ENCODE measurements at places on chromosomes 1 and 21. TPM values are rescaled to one million over a fixed set of nuclear protein-coding genes. Genes with fewer than 3 reads are reported as not detected.

The ANGPTL3 gene
- total RNA-seq, result not detected

The HES2 gene
- total RNA-seq, result 0.47 TPM

The TNFAIP8L2 gene
- total RNA-seq, result not detected

The TTLL7 gene
- total RNA-seq, result 5.7 TPM

The SPRR1B gene
- total RNA-seq, result not detected

The DPYD gene
- 37.9 TPM for total RNA-seq

The KRTAP7-1 gene
- not detected for total RNA-seq

The LENEP gene
- total RNA-seq, result not detected

GRCh38 chr1:162175379-162176081, 106.0 kb downstream of the NOS1AP start:
- no peak for DNase-seq

GRCh38 chr1:83131692-83131955, 867.3 kb downstream of the TTLL7 start:
- no peak for DNase-seq

DNA sequence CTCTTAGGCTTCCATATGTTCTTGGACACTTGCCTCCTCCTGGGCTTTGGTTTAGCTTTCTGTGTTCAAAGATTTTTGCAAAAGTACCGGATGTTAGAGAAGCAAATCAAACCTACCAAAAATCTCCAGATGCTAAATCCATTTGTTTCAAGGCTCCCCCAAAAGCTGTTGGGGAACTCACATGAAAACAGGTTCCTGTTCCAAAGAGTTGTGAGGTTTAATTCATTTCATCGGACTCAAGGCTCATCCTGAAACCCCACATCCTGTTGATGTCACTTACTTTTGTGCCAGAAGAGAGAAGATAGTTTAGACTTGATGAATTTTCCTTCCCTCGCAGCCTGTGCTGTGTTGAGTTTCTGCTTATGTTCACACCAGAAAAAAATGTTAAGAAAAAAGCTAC, 41.7 kb upstream of the RXRG start:
- DNase-seq, result no peak

- DNase-seq, result no peak
These were observed 6.3 kb downstream of the COL16A1 start for GRCh38 chr1:31697369-31697984.

GRCh38 chr1:176670853-176671252, 207.9 kb downstream of the PAPPA2 start:
- DNase-seq, result no peak

DNA sequence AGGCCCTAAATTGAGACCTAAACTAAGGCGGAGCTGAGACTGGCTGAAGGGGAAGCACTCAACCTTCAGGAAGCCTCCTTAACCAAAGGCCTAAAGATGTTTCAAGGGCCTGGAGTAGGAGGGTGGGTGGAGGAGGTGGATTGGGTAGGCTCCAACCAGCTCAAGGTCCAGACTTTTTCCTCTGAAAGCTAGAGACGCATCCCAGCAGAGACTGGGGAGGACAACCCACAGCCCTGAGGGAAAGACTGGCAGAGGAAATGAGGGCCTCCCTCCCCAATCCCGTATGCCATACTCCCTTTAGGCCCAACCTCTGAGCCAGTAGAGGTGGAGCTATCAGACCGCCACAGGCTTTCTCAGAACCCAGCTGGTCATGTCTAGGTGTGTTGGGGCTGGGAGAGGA, 1.1 kb downstream of the ECM1 start:
- DNase-seq, result no peak

DNA sequence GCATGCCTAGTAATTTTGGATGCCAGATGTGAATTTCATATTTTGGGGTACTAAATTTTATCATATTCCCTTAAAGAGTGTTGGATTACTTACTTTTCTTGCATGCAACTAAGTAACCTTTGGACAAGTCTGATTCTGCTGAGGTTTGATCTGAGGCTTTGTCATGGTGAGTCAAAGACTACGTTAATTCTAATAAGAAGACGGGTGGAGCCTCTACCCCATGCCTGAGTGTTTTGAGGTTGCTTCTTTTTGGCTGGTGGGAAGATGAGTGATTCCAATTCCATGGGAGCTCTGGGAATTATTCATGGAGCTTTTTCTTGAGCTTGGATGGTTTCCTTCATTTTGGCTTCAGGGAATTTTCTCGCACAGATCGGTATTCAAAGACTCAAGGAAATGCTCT, 11.6 kb upstream of the PCP4 start:
- no peak for DNase-seq

DNA sequence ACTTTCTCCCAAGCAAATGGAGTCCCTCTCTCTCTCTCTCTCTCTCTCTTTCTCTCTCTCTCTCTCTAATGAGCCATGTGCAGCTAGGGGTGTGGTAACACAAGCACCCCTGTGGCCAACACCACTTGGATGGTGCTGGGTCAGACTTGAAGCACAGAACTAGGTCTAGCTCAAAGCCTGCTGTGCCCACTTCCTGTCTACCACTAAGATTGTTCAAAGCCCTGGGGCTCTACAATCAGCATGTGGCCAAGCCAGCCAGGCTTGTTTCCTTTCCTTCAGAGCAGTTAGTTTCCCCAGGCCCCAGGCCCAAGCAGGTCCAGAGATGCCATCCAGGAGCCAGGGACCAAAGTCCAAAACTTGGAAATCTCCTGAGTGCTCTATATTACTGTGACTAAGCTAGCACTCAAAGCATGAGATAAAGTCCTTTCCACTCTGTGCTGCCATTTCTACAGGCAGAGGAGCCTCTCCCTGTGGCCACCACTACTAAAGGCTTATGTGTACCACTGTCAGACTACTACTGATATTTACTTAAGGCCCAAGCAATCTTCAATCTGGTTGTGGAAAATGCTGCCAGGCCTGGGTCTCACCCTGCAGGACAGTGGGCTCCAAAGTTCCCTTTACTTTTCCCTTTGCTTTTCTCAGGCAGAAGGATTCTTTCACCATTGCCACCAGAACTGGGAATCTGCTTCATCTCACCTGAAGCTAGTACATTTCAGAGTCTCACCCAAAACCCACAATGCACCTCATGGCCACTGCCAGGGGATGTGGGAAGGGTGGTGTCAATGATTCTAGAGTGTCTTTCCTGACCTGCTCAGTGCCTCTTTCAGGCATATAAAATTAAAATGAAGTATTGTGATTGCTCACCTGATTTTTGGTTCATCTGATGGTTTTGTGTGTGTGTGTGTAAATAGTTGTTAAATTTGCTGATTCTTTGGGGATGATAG, 999.5 kb downstream of the NCAM2 start:
- DNase-seq, result peak; percentile 19

- peak; percentile 57 for DNase-seq
These were observed 45.5 kb upstream of the CCDC190 start for GRCh38 chr1:162906485-162906884.

- no peak for DNase-seq
These were observed 107.8 kb upstream of the DMRTA2 start for GRCh38 chr1:50531027-50531426.

DNA sequence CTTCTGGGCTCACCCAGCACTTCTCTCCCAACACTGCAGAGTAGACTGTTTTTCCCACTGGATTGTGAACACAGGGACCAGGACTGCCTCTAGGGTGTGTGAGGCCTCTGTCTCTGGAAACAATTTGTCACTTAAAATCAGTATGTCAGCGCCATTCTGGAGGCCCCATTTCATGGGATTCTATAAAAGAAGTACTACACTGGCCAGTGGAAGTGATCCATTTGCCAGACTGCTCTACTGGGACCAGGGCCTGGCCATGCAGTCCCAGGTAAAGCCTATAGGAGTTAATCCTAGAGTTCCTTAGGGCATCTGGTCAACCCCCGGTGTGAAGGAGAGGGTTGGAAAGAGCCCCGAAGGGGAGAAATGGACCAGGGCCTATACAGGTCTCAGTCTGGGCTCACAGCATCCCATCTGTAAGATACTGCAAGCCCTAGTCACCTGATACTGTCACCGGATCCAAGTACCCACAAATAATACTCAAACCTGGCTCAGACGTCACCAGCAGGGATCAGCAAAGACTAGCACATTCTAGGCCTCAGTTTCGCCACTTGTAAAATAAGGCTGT, 245.0 kb downstream of the FOXD2 start:
- DNase-seq, result no peak

GRCh38 chr1:29761159-29761928, 525.0 kb downstream of the PTPRU start:
- no peak for DNase-seq

GRCh38 chr1:197319631-197320030, 51.6 kb downstream of the CRB1 start:
- peak; percentile 59 for DNase-seq

DNA sequence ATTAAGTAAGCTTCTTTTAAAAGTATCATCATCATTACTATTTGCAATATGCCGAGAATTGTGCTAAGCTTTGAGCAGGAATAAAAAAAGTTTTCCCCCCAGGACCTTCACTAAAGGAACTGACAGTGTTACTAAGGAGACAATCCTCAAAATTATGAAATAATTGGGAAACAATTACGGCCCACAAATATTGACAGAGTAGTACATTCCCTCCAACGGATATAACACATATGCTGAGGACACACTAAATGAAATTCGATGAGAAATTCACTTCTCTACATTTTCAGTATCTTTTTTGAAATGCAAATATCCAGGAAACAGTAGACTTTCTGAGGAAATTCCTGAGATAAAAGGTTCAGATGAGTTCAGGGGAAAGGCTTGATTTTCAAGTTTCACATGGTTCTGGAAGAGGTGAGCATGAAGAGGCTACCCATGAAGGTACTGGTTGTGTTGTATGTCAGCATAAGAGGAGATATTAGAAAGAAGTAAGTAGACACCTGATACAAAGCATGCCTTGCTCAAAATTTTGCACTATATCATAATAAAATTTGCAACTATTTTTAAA, 171.2 kb upstream of the NR5A2 start:
- DNase-seq, result peak; percentile 27

DNA sequence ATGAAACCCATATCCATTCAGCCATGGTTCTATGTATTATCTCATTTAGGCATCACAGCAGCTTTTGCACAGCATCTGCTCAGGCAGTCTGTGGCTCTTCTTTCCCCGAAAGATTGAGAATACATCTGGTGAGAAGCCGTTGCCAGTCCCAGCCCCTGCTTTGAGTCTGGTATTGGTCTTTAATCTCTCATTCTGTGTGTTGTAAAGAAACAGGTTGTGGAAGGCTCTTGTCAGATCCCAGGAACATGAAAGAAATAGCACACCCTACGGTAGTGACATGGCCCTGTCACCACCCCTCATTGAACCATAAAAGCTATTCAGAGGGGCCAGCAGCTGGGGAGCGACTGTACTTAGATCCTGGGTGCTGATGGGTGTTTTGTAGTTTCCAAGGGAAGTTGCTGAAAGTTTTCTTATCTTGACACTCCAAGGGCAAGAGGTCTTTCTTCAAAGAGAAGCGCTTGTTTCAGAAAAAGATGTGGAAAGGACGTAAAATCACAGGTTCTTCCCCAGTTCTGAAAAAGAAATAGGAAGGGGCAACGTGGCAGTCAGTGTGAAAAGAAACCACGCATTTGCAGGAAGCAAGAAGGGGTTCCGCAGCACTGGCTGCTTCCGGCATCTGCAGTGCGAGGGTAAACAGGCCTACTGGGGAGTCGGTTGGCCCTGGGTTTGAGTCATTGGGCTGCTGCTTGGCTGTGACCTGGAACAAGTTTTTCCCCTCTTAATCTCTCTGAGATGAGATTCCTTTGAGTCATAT, 145.0 kb downstream of the DHRS3 start:
- DNase-seq, result no peak

DNA sequence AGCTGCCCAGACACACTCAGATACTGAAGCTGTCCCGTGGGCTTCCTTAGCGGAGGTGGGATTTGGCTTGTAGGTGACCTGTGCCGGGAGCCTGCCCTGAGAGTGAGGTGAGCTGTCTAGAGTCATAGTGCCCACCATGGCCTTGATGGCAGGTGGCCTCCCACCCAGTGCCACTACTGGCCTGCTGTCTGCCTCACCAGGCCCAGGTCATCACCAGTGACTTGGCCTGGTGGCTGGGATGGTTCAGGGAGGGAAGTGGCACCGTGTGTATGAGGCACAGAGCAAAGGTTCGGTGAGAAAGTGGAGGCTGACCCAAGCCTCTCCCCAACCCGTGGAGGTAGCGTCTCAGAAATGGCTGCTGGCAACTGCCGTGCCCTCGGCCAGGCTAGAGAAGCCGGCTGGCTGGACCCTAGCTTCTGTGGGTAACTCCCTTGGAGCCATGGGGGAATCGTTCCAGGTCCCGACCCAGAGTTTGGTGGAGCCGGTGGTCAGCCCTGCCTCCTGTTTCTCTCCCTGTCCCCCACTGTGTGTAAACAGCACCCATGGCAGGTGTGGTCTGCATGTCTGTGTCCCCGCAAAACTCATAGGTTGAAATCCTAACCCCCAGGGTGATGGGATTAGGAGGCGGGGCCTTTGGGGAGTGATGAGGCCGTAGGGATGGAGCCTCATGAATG, 155.4 kb upstream of the C1orf174 start:
- no peak for DNase-seq

DNA sequence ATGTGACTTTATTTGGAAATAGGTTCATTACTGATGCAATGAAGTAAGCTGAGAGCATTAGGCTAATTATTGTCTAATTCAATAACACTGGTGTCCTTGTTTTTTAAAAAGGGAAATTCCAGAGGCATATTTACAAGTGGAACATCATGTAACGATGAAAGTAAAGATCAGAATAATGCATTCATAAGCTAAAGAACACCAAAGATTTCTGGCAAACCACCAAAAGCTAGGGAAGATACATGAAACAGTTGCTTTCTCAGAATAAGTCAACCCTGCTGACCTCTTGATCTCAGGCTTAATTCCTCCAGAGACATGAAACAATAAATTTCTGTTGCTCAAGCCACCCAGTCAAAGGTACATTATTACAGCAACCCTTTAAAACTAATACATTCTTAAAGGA, 20.3 kb upstream of the IFI16 start:
- no peak for DNase-seq

- DNase-seq, result peak; percentile 60
These were observed 245.5 kb downstream of the RPS6KC1 start for GRCh38 chr1:213296558-213296957.

DNA sequence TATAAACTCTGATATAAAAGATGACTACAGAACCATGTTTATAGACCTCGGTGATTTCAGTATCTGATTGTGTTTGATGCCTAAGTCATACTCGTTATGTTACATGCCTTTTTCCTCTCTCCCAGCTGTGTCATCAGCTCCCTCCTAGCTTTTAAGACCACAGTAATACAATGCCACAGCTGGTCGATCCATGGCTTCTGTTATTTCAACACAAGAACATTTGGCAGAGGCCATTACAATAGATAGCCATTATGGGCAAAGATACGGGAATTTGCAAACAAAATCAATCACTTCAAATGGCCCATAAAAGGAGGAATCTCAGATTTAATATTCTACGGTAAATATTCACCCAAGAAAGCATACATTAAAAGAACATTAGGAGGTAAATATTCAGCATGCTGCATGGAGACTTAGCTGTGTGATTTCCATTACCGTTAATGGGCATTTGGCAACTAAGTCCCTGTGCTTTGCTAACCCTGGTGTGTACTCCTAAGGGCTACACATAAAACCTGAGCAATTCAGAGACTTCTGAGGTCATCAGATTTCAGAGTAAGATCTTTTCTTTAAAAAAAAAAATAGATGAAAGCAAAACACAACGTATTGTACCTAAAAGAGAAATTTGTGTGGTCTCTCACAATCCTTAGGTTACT, 153.4 kb downstream of the PIGK start:
- no peak for DNase-seq
